ENCODE measurements at places on chromosomes 5 and 9.

DNA sequence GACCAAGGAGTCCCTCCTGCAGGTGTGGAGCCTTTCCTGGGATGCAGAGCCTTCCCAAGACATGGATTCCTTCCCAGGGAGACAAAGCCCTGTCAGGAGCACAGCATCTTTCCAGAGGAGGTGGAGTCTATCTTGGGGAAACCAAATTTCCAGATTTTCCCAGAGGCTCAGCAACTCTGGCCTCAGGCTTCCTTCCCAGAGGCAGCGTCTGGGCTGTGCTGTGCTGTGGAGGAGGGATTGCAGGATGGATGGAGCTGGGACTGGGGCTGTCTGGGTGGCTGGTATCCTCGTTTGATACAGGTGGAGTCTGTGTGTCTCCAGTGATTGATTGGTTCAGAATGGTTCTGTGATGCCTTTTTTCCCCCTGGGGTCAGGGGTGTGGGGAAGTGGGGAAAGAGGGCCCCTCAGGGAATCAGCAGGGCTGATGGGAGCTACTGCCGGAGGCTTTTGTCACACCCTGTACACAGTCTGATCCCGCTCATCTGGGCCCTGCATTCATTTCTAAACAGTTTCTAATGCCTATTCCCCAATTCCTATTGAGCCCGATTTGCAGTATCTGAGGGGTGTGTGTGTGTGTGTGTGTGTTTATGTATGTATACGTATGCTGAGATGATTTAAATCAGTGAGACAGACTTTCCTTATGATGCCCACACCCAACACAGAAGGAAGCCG is 16.0 kb downstream of the OR13J1 start:
- no peak for DNase-seq

DNA sequence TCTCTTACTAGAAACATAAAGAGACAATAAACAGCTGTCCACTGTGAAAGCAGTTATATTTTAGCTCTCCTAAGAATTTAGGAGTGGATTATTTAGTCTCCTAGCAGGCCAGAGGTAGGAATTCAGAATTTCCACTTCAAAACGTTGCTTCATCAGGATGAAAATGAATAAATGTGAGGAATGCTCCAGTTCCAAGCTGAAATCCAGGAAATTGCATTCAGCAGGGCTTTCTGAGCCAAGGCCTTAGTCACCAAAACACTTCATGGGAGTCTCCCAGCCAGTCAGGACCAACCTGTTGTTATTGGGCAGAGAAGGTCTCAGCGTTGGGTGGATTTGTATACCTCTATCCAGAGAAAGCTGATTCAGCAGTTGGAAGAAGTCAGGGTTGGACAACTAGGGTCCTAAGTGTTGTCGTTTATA is 1040.3 kb downstream of the TLE1 start:
- DNase-seq = no peak

DNA sequence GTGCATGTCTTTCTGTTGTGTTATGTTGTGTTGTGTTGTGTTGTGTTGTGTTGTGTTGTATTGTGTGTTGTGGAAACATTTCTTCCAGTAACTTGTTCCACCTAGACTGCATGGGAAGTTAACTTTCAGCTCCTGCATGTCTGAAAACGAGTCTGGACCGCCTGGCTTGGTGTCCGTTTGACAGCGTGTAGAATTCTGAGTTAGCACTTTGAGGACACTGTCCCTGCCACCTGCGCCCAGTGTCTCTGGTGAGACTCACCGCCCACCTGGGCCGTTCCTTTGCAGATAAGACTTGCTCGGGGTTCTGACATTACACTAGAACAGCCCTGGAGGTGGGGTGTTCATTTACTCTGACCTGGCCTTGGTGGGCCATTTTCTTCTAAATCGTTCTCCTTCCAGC is 42.0 kb downstream of the WNK2 start:
- no peak for DNase-seq

DNA sequence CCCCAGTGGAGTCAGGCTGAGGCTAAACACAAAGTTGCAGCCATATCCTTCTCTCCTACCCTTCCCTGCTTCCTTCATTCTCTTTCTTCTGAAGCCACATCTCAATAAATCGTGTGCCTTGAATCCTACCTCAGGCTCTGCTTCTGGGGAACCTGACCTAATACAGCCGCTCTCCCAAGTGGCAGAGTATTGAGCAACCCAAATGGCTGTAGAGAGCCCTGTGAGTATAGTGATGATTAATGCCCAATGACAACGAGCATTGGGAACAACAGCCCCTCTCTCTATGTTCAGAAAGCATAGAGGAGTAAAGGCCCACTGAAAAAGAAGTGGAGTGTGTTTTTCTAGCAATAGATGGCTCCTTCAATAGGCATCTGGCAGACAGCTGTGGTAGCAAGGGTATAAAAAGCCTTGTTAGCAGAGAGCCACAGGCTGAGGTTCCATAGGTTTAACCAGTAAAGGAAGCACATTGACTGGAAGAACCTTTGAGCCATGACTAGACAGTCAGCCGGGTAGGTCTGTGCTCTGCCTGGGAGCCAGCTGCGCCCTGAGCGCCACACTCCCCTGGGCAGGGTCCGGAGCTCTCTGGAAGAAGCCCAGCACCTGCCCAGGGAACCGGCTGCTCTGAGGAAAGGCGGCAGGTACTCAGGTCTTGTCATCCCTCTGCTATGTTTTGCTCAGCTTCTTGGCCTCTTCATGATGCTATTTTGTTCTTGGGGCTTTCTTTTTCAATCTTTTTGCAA is 22.6 kb upstream of the HSPA9 start:
- DNase-seq = no peak

- DNase-seq = no peak
Measured at GRCh38 chr9:96021551-96022444, 146.3 kb downstream of the ERCC6L2 start.

- DNase-seq = no peak
Measured at GRCh38 chr9:1962122-1962521, 53.0 kb upstream of the SMARCA2 start.
